ENCODE measurements at places on chromosomes 1 and 21.

- DNase-seq = no peak
These were observed 33.8 kb upstream of the CREG1 start for GRCh38 chr1:167587342-167587741.

GRCh38 chr1:197738927-197739326, 36.4 kb downstream of the DENND1B start:
- no peak for DNase-seq

GRCh38 chr1:7387053-7387927, 383.8 kb upstream of the VAMP3 start:
- DNase-seq = no peak

- DNase-seq = no peak
These were observed 315.3 kb upstream of the DUSP10 start for GRCh38 chr1:222057162-222057561.

DNA sequence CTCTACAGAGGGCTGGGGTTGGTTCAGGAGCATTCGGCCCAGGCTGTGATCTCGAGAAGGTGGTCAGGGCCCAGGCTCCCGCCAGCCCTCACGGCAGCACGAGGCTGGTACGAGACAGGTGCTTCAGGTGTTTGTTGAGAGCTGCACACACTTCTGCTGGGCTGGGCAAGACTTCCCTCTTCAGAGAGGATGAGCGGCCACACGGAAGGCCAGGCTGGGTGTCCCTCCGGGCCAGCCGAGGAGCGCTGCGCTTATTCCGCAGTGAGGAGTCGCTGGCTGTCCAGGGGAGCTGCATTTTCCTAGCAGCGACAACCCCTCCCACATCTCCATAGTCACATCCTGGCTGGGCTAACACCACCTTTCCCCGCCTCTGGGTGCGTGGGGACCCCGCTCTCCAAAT, 50.5 kb downstream of the PDE9A start:
- no peak for DNase-seq

GRCh38 chr1:88595355-88596002, 88.6 kb upstream of the PKN2 start:
- no peak for DNase-seq

GRCh38 chr1:65277605-65278347, 31.6 kb upstream of the DNAJC6 start:
- DNase-seq = no peak

- no peak for DNase-seq
These were observed 11.4 kb downstream of the SOX13 start for GRCh38 chr1:204084247-204084772.

Data from SIG-M5 (cell line).